ENCODE measurements at places on chromosomes 7 and 10.

DNA sequence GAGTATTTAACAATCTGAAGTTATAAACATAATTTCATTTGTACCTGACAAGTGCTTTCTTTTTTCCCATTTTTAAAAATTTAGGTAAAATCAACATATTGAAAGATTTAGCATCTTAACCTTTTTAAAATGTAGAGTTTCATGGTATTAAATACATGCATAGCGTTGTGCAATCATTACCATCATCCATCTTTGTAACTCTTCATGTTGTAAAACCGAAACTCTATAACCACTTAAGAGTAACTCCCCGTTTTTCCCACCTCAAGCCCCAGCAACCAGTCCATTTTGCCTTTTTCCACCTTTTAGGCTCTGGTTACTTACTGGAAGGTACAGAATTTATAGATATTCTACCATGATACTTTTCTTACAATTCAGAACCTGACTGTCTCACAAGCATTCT is 892.5 kb downstream of the DNAJB9 start:
- DNase-seq: no peak

- DNase-seq: no peak
Observed at GRCh38 chr7:578386-578785, 58.7 kb upstream of the PDGFA start.

DNA sequence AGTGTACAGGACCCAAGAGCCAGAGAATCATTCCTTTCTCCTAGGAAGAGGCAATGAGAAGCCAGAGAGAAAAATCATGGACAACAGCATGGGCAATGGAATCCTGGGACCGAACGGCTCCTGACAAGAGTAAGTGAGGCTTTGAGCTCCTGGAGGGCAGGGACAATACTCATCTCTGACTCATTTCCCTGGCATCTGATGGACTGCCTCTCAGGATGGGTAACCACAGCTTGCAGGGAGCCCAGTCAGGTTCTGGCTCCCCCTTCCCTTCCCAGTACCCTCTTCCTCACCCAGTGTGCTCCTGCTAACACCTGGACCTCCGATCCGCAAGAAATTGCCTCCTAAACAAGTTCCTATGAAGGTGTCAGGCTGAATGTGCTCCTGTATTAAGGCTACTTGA is 51.2 kb upstream of the SORCS3 start:
- DNase-seq: peak; percentile 86

DNA sequence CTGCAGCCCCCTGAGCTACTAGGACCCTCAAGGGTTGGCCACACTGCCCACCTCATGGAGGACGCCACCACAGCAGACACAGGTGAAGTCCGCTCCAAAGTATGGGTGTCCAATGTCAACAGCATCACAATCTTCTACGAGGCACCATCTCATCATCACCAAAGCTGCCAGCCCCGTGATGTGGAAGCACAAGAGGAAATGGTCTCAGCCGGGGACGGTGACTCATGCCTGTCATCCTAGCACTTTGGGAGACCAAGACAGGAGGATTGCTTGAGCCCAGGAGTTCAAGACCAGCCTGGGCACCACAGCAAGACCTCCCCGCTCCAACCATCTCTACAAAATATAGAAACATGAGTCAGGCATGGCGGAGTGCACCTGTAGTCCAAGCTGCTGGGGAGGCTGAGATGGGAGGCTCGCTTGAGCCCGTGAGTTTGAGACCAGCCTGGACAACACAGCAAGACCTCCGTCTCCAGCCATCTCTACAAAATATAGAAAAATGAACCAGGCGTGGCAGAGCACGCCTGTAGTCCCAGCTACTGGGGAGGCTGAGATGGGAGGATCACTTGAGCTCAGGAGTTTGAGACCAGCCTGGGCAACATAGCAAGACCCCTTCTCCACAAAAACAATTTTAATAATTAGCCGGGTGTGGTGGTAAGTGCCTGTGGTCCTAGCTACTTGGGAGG is 48.8 kb upstream of the MYL10 start:
- peak; percentile 73 for DNase-seq

- DNase-seq: no peak
Observed at GRCh38 chr7:151168003-151168786, 701 bp upstream of the GBX1 start.

DNA sequence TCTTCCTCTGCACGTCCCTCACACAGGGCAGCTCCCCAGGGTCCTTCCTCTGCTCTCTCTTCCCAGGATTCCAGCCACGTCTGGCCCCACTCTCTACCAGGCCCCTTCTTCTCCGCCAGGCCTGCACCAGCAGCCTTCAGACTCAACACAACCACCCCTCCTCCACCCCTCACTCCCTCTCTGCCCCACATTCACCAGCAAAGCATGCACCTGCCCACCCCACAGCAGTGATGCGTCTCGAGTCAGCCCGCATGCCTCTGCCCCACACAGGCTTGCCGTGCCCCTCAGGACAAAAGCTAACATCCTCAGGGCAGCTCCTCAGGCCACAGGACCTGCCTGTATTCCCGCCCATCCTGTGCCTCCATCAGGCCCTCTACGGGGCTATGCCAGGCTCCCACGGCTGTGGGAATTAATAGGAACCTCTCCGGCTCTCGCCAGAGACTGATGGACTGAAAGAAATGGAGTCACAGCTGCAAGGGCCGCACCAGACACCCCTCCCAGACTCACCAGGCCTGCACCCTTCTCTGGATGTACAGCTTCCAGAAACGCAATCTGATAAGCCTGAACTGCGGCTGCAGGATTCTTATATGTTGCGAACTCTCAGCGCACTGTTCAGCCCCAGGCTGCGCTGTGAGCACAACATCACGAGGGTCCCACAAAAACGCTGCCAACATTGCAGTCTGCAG is 100.1 kb downstream of the CYTH3 start:
- DNase-seq: no peak

DNA sequence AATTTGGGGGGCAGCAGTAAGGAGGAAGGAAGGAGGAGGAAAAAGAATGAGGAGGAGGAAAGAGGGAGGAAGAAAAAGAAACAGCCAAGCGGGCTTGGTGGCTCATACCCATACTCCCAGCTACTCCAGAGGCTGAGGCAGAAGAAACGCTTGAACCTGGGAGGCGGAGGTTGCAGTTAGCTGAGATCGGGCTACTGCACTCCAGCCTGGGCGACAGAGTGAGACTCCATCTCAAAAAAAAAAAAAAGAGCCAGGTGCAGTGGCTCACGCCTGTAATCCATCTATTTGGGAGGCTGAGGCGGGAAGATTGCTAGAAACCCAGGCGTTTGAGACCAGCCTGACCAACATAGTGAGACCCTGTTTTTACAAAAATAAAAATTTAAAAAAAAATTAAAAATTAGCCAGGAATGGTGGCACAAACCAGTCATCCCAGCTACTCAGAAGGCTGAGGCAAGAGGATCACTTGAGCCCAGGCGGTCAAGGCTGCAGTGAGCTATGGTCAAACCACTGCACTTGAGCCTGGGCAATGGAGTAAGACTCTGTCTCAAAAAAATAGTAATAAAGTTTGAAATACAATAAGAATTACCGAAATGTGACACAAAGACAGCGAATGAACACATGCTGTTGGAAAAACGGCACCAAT is 14.1 kb upstream of the CRCP start:
- no peak for DNase-seq

DNA sequence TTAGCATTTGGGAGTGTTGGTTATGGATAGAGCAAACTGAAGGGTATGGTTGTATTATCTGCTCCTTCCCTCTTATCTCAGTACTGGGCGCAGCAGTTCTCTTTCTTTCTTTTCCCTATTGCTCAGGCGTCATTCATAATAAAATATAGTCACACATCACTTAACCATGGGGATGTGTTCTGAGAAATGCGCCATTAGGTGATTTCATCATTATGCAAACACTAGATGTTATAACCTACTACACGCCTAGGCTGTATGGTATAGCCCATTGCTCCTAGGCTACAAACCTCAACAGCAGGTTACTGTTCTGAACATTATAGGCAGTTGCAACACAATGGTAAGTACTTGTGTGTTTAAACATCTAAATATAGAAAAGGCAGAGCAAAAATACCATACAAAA is 401.7 kb downstream of the EXOC4 start:
- DNase-seq: no peak

- DNase-seq: no peak
Observed at GRCh38 chr7:64890761-64891362, 12.2 kb upstream of the ZNF273 start.

DNA sequence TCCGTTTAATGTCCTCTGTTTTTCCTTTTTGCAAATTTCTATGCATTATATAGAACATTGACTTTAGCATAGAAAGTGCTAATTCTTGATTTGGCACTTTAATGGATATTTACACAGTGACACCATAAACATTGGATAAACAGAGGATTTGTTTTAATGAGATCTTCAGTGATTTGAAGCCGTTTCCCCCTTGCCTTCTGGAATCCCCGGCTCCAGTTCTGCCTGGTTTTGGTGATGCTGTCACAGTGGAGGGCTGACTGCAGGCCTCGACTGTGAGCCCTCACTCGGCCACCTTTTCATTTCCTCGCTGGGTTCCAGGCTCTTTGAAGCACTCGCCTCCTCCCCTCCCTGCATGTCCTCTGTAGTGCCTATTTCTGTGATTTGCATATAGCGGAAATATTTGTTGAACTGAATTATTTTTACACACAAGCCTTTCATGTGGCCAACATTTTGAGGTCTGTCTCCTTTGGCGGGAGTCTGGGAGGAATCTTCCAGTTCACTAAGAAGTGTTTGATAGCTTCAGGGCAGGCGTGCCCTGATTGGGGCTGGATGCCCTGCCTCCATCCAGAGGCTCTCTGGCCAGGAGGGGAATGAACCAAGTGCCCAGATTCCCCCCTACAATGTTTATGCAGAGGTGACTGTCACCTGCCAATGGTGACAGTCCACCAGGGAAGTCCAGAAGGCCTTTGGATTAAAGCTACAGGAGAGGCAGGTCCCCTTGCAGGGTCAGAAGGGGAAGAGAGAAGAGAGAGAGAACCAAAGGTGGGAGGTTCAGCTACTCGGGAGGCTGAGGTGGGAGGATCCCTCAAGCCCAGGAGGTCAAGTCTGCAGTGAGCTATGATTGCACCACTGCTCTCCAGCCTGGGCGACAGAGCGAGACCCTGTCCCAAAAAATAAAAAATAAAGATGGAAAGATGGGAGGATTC is 67.5 kb downstream of the CUX1 start:
- DNase-seq: peak; percentile 82

- peak; percentile 7 for DNase-seq
Observed at GRCh38 chr10:61487506-61487905, 34.3 kb upstream of the TMEM26 start.

DNA sequence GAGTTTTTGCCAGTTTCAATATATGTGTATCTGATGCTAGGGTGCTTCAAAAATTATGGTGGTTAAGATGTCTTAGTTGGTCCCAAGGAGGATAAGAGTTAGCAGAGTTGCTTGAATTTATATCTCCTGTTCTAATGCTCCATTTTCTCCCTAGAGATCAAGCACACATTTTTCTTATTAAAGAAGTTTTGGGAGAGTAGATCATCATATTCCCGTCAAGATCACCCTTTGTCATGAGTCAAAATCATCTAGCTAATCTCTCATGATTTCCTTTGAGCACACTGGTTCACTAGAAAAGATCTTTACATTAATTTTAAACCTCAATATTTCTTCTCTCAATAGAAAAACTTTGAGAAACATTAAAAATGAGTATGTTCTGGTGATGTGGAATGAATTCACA is 429.9 kb upstream of the SEMA3A start:
- DNase-seq: no peak

DNA sequence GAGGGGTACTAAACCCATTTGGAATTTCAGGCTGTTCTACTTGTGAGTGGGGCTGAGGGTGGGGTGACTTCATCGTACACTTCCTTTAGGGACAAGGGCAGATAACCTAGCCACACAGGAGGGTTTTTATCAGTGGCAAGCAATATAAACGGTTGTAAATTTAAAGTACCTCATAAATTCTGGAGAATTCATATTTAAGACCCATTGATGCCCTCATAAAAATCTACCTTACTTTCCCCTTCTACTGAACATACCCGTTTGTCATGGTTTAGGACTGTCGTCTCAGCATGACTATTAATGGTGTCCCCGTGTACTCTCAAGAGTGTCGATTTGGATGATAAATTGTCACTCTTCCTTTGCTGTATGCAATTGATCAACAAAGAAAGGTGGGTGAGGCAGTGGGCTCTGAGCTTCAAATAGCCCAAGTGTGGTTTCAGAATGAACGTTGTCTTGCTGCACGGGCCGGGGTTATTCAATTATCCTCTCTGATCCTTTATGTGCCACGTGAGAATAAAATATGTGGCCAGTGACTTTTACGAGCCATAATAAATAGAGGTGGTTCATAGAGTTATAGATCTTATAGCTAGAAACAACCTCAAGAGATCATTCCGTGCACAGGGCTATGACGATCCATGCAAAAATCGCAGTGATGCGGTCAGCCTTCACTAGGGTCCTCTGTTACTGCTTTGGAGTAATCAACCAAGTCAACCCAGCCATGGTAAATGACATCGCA is 82.2 kb downstream of the FAM107B start:
- no peak for DNase-seq

DNA sequence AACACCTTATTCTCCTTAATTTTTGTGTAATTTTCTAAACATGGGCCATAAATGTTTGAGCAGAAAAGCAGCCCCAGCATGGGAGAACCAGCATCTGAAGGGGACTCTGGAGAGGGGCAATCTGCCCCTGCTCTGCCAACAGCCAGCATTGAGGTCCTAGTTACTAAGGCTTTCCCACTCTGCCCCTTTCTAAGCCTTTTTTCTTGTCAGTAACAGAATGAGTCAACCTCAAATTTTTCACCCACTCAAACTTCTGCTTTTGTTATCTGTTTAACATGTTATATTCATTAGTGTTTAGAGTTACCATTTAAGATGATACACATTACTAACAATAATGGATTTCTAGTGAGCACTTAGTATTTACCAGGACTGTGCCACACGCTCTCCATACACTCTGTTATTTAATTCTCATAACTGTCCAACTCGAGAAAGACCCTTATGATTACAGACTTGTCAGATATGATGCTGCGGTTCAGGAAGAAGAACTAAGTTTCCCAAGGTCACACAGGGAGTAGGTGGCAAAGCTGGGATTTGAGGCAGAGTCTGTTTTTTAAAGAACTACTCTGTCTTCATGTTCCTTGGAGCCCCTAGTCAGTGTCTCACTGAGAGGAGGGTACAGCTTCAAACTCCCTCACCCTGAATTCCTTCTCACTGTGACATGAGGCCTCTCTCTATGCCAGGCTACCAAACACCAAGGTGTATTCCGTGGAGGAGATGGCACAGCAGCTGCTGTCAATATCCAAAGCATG is 19.9 kb upstream of the GPAM start:
- DNase-seq: no peak

DNA sequence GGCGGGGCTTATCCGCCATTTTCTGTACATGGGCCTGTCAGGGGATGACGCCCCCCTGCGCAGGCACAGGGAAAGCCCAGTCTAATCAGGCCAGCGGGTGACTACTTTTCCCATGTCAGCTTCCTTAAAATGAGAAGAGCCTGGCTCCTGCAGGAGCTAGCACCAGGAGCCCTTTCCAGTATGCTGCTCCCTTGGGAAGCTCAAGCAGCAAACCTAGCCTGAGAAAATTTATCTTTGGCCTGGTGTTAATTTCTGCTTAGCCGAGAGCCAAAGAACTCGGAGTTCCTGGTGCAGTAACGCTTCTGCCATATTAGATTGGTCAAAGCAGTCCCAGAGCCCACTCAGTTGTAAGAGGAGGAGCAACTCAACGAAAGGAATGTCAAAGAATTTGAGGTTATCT is 239.0 kb upstream of the PHYHIPL start:
- DNase-seq: no peak
